Brain microvascular endothelial cell (primary cell): ENCODE measurements at places on chromosomes 6 and 20.

DNA sequence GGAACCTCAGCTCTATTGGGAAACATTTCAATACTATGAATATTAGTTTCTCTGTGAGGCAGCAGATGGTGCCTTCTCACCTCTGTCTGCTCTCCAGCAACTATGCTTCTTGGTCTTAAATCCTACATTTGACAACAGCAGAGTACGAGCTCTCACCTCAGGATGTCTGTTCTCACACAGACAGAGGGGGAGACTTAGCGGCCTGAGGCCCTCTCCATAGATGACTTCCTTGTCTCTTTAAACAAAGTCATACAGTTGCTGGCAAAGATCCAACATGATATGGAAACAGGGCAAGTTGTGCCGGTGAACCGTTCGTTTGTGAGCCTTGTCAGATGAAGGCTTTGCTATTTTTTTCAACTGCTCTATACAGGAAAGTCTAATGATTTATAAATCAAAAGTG is 43.7 kb upstream of the GABRR1 start:
- DNase-seq: no peak

DNA sequence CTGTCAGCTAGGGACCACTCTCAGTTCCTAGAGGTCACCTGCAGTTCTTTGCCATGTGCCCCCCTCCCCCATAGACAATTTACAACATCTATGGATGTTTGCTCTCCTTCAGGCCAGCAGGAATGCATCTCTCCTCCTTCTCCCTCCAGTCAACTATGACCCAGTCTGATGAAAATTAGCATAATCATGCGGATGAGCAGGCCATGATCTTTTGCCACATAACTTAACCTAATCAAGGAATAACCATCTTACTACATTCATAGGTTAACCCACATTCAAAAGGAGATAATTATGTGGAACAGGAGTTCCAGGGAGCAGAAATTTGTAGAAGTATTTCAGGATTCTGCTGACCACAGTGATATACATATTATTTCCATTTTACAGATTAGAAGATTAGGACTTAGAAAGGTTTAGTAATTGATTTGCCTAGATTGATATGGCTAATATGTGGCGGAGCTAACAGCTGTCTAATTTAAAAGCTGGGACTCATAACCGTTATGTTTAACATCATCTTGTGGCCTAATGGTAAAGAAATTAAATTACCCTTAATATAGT is 485.5 kb downstream of the PHF3 start:
- no peak for DNase-seq

DNA sequence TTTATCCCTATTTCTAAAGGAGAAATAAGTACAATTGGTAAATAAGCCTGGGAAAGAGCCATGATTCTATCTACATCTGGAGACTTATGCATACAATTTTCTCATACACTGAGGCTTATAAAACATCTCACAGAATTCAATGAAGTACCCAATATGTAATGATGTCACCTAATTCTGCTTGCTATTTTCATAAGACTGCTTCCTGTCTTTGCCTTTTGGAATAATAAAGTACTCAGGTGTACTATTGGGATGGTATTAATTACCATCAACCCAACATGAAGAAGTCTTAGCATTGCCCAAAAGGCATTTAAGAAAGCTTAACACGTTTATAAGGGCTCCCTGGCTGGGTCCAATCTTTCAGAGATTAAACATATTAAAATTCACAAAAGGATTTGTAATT is 216.4 kb upstream of the TSHZ2 start:
- DNase-seq: no peak

DNA sequence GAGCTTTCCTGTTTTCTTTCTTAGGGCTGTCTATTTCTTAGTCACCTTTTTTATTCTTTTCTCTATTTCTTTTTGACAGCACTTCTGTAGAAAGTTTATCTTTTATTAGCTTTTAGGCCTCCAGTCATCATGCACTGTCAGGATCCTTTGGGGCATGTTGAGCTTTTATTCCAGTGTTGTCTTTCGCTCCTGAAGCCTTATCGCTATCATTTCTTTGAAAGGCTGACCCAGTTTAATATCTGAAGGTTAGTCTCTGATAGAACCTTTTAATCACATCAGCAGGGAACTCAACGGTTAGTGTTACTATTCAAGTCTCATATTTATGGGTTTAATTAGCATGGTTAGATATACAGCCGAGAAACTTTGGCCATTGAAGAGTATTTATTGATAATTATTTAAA is 745.9 kb downstream of the TBC1D32 start:
- no peak for DNase-seq

GRCh38 chr6:78670156-78670555 is 197.2 kb upstream of the IRAK1BP1 start:
- no peak for DNase-seq

DNA sequence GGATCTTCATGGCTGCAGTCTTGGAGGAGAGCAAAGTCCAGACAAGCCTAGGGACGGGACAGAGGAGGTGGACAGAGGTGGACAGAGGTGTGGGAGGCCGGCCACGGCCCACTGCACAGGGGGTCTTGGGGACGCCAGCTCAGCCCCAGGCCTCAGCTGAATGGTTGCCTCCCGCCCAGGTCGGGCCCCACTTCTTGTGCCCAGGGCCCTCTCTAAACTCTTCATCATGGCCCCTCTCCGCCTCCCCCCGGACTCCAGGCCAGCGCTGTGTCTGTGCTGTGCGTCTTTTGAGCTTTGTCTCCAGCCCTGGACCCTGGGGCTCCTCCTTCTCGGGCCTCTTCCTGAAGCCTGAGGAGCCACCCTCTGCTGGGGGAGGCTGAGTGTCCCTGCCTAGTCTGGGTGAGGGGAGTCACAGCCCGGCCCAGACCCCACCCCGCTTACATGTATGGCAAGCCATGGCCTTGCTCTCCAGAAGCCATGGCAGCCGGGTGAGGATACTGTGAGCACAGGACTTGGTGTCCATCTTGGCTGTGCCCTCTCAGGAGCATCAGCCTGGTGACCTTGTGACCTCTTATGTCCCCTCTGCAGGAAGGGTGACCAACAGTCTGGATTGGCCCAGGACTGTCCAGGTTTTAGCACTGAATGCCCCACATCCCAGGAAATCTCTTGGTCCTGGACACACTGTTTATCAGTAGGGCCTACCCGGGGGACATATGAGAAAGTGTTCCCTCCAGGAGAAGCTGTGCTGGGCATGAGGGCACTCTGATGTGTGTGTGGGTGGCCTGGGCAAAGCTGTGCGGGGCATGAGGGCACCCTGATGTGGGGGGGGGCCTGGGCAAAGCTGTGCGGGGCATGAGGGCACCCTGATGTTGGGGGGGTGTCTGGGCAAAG is 9.4 kb upstream of the NPBWR2 start:
- no peak for DNase-seq

DNA sequence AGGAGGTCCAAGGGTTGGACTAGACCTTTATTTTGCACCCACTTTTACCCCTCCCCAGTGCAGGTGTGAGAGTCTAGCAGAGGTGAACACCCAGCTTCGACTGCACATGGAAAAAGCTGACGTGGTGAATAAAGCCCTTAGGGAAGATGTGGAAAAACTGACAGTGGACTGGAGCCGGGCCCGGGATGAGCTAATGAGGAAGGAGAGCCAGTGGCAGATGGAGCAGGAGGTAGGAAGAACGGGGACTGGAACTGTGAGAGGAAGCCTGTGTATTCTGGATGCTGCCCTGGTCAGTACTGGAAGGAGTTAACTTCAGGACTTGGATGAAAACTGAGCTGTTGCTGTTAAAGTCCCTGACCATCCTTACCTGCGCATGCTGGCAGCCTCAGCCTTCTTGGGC is 10.6 kb downstream of the CEP250 start:
- no peak for DNase-seq

DNA sequence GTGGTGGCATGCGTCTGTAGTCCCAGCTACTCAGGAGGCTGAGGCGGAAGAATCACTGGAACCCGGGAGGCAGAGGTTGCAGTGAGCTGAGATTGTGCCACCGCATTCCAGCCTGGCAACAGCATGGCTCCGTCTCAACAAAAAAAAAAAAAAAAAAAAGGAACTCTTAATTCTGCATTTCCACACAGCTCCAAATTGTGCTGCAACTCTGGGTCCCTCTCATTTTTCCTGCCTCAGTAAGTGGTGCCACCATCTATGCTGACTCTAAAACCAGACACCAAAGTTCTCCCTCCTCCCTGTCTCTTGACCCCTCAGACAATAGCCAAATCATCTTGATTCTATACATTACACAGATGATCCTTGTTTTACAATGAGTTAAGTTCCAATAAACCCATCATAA is 133.9 kb downstream of the BTBD9 start:
- DNase-seq: no peak

DNA sequence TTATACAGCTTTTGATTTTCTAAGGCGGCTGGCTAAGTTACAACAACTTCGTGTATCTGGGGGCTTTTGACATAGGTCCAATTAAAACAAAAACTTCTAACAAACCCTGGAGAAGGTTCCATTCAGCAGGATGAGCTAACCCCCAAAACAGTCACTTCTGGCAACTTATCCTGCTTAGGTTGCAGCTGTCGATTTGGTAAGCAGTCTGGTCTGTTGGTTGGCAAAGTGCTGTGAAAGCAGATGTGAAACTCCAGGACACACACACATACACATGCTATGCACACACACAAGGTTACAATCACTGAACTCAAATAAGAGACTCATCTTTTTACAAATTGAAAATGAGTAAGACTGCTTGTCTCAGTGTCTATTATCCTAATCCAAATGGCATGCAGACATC is 119.0 kb upstream of the STMND1 start:
- peak; percentile 52 for DNase-seq

GRCh38 chr6:162785632-162786242 is 58.0 kb downstream of the PACRG start:
- no peak for DNase-seq

DNA sequence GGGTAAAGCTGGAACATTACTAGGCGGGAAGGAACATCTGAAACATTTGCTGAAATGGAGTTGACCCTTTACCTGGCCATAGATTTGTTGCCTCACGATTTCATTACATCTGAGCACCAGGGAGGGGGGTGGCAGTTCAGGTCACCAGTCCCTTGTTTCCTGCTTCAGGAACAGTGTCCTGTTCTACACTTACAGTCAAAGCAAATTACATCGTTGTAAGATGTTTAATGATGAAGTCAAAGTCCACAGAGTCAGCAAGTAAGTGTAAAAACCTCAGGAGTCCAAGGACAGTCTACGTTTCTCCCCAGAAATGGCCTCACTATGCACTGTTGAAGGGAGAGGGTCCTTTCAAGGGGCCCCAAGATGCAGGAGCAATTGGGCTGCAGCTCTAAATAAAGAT is 8.9 kb upstream of the MICB start:
- DNase-seq: no peak

DNA sequence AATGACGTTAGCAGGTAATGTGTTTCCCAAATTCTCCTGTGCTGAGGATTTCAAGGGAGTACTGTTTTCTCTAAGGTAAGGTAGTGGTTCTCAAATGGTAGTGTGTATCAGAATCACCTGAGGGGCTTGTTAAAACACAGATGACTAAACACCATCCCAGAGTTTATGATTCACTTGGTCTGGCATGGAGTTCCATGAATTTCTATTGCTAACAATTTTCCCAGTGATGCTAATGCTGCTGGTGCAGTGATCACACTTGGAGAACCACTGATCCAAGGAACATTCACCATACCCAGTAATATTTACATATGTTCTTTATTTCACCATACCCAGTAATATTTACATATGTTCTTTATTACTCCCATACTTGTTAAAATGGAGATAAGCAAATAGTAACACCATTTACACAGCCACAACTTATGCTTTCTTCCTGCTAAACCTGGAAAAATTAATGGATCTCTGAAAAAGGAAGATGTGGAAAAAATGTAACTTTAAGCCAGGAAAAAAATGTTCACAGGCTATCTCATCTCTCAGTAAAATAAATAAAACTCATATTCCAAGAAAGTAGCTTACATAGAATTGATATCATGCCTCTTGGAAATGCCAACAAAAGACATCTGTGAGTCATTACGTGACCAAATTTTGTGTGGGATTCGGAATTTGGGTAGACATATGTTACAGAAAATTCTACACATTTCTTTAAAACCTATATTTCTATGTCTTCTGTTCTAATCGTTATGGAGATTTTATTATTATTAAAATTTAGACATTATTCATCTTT is 129.5 kb downstream of the MMUT start:
- no peak for DNase-seq

DNA sequence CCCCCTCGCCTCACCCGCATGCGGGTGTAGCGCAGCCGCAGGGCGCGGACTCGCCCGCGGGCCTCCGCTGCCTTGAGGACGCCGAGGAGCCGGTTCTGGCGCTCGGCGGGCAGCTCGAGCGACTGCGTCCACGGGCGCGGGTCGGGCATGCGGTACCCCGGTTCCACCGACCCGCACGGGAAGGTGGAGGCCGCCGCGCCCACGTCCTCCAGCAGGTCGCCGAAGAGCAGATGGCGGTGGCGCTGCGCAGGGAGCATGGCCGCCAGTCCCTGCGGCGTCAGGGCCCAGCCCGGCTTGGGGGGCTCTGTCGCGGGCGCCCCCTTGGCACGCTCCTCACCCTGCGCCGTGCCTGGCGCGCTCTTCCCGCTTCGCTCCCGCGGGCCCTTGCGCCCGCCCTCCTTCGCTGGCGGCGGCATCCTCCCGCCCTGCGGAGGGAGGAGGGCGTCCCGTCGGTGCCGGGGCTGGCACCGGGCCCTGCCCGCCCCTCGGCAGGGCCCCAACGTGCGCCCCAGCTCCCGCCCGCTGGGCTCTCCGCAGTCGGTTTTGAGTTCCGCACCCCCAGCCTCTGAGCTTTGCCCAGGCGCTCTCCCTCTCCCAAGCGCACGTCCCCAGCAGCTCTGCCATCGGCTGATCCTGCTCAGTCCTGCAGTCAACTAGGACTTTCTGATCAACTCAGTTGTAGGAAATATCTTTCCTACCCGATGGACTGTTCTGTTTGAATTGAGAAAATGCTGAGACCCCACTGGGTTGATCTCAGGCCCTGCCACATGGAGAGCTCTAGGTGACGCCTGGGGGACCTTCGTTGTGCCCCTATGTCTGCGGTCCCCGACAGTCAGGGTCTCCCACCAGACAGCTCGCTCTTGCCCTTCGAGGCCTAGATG is at the start of gene LKAAEAR1:
Gene LKAAEAR1 (minus strand): TSS at position 595 of the 881 bp plus-strand sequence. CDS start 179 bp downstream, at position 416.
- DNase-seq: no peak

GRCh38 chr20:37519508-37520418 is 1.3 kb upstream of the NNAT start:
- peak; percentile 31 for DNase-seq

DNA sequence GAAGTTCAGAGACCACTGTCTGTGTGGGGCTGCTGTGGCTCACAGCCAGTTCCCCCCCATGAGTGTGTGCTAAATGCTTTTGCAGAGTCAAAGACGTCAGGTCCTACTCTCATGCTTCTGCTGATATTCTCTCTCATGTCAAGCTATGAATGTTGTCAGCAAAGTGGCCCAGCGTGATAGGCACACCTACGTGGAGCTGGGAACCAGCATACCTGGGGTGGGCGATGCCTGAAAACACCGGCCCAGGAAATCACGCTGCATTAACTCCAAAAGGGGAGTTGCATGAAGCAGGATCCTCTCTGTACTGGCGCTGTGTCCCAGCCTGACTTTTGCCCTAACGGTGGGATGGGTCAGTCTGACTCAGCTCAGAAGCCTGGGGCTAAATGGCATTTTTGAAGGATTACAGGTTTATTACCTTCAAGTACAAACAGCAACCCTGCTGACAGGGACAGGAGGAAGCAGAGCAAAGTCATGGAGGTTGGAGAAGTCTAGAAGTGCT is 9.0 kb upstream of the MRPS10 start:
- DNase-seq: peak; percentile 11
